GM23248 (cell line): ENCODE measurements at places on chromosomes 4 and X.
A peak's percentile ranks its signal among the peaks of the same experiment; 100 is the strongest.

DNA sequence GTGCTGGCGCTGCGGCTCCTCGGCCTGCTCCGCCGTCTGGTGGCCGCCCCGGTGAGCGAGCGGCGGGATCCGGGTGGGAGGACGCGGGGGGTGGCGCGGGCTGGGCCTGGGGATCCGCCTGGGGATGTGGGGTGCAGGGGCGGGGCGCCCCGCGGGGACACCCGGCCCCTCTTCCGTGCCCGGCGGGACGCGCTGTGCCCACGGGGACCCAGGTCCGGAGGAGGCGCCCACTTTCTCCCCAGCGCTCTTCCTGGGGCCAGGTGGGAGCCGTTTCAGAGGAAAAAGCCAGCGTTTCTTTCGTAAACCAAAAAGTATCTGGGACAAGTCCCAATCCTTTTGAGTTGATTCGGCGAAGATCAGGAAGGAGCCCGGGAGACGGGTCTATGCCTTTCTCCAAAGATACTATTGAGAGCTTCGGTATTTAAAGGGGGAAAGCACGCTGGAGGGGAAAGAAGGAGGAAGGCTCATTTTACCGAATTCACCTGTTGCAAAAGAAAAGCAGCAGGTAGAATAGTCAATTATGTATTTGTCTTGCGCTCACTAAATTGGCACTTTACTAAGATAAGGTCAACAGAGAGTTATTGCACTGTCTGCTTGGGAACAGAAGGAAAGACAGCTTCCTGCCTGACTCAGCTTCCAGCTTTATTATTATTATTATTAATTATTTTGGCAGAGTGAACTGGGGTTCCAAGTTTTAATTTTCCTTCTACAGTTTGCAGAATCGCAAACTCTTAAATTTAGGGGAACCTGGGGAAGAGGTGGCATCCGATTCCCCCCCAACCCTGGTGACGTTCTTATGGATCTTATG lies 81.5 kb upstream of the CD99 start:
- peaks cover 10% of the 10 kb centered on the region for H3K4me1 ChIP-seq
- peak overlapping the region; percentile 14; the same call in 1 of the 2 replicates for H3K27ac ChIP-seq
- no peaks in the 10 kb centered on the region for H3K27me3 ChIP-seq
- DNase-seq = peak; percentile 51
- peak overlapping the region; percentile 94 for H3K4me3 ChIP-seq

GRCh38 chr4:72109364-72109763 lies 77.6 kb downstream of the NPFFR2 start:
- no peaks in the 10 kb centered on the region for H3K27me3 ChIP-seq
- no peak overlapping the region for H3K27ac ChIP-seq
- no peaks in the 10 kb centered on the region for H3K4me1 ChIP-seq
- DNase-seq = no peak
- no peaks in the 10 kb centered on the region for H3K36me3 ChIP-seq
- H3K4me3 ChIP-seq = no peak overlapping the region

DNA sequence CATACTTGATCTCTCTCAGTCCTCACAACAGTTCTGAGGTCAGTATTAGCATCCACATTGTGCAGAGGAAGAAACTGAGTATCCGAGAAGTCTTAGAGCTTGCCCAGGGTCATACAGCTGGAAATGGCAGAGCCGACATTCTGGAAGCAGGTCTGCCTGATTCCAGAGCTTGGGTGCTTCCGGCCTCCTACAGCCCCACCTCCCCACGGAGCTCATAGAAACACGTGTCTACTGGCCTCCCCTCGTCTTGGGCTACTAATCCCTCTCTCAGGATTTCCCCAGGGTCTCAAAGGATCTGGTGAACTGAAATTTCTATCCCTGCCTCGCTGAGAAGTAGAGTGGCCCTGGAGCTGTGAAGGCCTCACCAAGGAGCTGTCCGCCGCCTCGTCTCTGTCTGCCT lies 12.0 kb upstream of the KDM5C start:
- no peaks in the 10 kb centered on the region for H3K4me1 ChIP-seq
- no peaks in the 10 kb centered on the region for H3K27me3 ChIP-seq
- no peak overlapping the region for H3K4me3 ChIP-seq
- DNase-seq = no peak
- H3K27ac ChIP-seq = no peak overlapping the region

DNA sequence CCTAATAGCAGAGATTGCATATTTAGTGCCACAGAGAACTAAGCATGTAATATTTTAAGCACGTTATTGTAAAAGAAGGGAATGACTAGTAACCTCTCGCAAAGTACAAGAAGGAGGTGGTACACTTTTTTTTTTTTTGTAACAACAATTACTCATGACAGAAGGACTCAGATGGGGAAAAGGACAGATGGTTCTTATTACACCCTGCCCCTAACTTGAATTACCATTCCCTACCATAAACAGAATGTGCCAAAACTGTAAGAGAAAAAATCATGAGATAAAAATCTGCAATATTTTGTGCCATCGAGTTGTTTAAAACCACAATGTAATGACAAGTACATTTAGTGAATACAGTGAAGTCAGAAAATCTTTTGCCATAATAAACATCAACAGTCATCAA lies 33.0 kb upstream of the RAPGEF2 start:
- H3K27me3 ChIP-seq = peaks cover 5% of the 10 kb centered on the region
- peaks cover 29% of the 10 kb centered on the region for H3K4me1 ChIP-seq
- DNase-seq = peak; percentile 72
- no peaks in the 10 kb centered on the region for H3K36me3 ChIP-seq

- H3K4me3 ChIP-seq = no peak overlapping the region
- H3K27ac ChIP-seq = no peak overlapping the region
- no peaks in the 10 kb centered on the region for H3K4me1 ChIP-seq
- no peak for DNase-seq
Observed at GRCh38 chr4:83405844-83406816, 49.5 kb downstream of the HELQ start.

DNA sequence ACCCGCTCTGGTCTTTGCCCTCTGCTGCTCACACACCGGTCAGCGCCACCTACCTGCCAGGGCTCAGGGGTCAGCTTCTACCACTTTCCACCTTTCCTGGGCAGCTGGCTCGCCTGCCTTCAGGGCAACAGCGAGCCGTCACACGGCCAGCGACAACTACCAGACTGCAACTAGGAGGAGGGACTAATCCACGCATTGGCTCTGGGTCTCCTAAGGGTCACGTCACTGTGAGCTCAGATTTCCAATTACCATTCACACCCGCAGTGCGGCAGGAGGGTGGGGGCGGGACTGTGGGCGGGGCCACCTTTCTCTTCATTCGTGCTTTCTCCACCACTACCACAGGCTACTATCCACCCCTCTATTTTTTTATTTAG lies at the start of gene BEX5:
Gene BEX5 (minus strand): TSS at position 172 of the 374 bp plus-strand sequence. CDS start 1,712 bp downstream, outside the sequence.
- peak within 1 kb of the TSS; percentile 64 for H3K4me3 ChIP-seq
- no peaks in the 10 kb centered on the region for H3K36me3 ChIP-seq
- H3K4me1 ChIP-seq = no peaks in the 10 kb centered on the region
- no peak within 1 kb of the TSS for H3K27ac ChIP-seq

DNA sequence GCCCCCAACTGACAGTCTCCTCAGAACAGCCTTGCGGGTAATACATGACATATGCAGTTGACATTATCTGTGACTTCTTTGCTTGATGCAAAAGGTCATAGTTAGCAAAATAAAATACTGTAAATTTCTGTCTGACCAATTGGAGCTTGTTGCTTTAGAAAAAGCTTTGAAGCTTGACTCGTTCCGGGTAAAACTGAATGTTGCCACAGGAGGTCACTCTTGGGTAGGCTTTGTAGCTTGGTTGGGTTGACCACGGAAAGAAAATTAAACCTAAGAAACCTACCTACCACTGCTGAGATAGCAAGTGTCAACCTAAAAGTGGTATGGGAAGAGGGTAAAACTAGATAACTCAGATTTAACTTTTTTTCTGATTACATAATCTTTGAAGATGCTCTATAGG lies 23.2 kb downstream of the PRPS2 start:
- H3K27ac ChIP-seq = no peak overlapping the region
- no peak overlapping the region for H3K4me3 ChIP-seq
- H3K4me1 ChIP-seq = no peaks in the 10 kb centered on the region
- H3K36me3 ChIP-seq = no peaks in the 10 kb centered on the region

GRCh38 chrX:111167334-111167733 lies 71.3 kb downstream of the PAK3 start:
- no peaks in the 10 kb centered on the region for H3K36me3 ChIP-seq
- no peaks in the 10 kb centered on the region for H3K27me3 ChIP-seq
- H3K4me1 ChIP-seq = no peaks in the 10 kb centered on the region
- no peak overlapping the region for H3K27ac ChIP-seq
- no peak overlapping the region for H3K4me3 ChIP-seq

DNA sequence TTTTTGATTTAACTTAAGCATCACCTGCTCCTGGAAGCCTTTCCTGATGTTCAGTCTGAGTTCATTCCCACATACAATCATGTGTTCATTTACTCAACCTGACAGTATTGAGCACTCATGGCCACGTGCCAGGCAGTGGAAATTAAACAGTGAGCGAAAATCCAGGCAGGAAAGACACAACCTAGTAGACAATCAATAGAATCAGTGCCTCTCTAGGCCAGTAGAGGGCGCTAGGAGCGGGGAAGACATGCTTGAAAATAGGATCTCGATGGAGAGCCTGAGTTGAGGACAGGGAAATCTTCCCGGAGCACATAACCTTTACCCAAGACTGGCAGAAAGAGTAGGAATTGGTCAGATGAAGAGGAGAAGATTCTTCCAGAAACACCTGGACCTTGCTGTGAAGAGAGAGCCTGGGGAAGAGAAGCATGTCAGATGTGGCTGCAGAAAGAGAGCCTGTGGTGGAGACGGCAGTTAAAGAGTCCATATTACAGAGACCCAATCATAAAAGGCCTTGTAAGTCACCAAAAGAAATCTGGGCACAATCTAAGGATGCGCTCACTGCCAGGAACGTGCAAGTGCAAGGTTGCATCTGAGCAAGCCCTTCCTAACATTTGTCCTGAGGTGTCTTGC lies 103.5 kb downstream of the LDB2 start:
- no peak overlapping the region for H3K4me3 ChIP-seq
- no peak overlapping the region for H3K27ac ChIP-seq
- H3K4me1 ChIP-seq = no peaks in the 10 kb centered on the region
- H3K27me3 ChIP-seq = no peaks in the 10 kb centered on the region

DNA sequence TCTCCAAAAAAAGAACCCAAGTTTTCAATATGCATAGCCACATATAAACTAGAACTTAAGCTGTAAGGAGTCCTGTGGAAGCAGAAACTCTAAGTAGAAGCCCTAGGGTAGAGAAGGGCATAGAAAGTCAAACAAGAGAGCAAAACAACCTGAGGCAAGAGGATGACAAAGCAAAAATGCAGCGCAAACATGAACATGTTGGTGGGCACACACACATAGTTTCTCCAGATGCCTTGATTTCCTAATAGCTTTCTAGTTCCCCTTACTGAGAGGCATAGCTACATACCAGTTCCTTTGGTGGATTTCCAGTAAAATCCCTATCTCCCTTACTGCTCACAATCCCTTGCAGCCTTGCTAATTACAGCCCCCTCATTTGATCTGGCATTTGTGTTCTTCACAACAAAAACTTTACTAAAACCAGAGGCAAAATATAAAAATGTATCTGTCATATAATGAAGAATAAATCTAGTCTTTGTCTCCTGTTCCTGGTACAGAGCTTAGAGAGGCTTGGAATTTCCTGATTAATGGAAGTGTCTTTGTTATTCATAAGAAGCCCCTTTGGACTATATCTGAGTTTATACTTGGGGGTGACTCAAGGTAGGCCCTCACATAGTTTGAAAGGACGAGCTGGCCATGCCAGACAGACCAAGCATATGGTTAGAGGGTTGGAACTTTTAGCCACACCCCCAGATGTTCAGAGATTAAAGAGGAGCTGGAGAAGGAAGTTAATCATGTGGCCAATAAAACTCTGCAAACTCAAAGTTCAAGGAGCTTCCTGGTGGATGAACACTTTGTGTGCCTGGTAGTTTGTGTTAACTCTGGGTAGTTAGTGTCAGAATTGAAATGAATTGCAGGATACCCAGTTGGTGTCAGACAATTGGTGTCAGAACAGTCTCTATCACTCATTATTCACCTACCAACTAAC lies 52.7 kb upstream of the ZCCHC13 start:
- DNase-seq = peak; percentile 41
- peak overlapping the region; percentile 48 for H3K27ac ChIP-seq
- no peaks in the 10 kb centered on the region for H3K27me3 ChIP-seq
- no peak overlapping the region for H3K4me3 ChIP-seq
- H3K4me1 ChIP-seq = peaks cover 37% of the 10 kb centered on the region
- peaks cover 9% of the 10 kb centered on the region; the same call in 1 of the 2 replicates for H3K36me3 ChIP-seq

DNA sequence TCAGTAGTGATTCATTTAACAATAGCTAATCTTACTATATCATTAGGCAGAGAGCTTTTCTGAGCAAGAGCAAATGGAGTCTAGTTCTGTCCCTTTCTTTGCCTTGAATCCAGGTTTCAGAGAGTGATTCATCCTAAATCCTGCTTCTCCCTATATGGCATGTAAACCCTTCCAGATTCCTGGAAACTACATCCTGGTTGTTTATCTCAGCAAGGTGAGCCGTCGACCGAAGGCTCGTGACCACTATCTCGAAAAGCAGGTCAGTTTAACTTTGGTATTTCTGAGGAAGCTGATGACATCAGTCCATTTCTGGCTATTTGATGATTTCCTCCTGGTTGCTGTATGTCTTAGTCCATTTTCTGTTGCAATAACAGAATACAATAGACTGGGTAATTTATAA lies 40.7 kb upstream of the ERVMER34-1 start:
- no peak overlapping the region for H3K4me3 ChIP-seq
- no peaks in the 10 kb centered on the region for H3K36me3 ChIP-seq
- no peaks in the 10 kb centered on the region for H3K4me1 ChIP-seq
- H3K27me3 ChIP-seq = no peaks in the 10 kb centered on the region
- DNase-seq = no peak
- no peak overlapping the region for H3K27ac ChIP-seq

- H3K27me3 ChIP-seq = no peaks in the 10 kb centered on the region
- peak; percentile 77 for DNase-seq
- peak overlapping the region; percentile 79 for H3K4me3 ChIP-seq
Observed at GRCh38 chrX:46573892-46574773, 568 bp downstream of the CHST7 start.

- DNase-seq = no peak
- H3K27ac ChIP-seq = no peak overlapping the region
- peaks cover 7% of the 10 kb centered on the region; the same call in 1 of the 2 replicates for H3K27me3 ChIP-seq
- H3K4me3 ChIP-seq = no peak overlapping the region
- no peaks in the 10 kb centered on the region for H3K4me1 ChIP-seq
- H3K36me3 ChIP-seq = no peaks in the 10 kb centered on the region
Observed at GRCh38 chr4:38516190-38516589, 147.8 kb upstream of the KLF3 start.

GRCh38 chr4:5338531-5338930 lies 287.3 kb downstream of the STK32B start:
- H3K4me3 ChIP-seq = no peak overlapping the region
- H3K27me3 ChIP-seq = no peaks in the 10 kb centered on the region
- H3K36me3 ChIP-seq = no peaks in the 10 kb centered on the region
- DNase-seq = peak; percentile 58
- H3K4me1 ChIP-seq = no peaks in the 10 kb centered on the region

DNA sequence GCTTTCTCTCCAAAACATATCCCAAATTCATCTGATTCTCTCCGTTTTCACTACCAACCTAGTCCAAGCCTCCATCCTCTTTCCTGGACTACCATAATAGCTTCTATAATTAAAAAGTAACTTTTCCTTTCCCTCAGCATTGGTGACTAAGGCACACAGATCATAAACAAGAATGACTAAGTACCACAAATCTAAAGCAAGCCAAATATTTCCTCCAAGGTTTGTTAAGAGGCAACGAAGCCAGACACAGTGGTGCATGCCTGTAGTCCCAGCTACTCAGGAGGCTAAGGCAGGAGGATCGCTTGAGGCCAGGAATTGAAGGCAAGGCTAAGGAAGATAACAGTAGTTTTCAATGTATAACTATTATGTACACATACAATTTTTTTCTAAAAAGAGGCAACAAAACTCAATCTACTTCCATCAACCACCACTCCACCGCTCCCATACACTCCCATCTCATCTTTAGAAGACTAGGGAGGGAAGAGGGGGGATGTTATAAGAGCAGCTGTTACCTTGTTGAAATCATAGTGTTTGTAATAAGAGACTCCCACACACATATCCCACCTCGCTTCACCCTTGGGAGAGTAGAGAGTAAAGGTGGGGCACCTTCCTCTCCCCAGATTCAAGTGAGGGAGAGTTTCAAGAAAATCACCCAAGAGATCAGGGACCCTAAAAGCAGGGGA lies 4.2 kb upstream of the JCHAIN start:
- no peak overlapping the region for H3K27ac ChIP-seq
- no peaks in the 10 kb centered on the region for H3K36me3 ChIP-seq
